SK-N-MC (cell line): ENCODE measurements at places on chromosomes 4 and X.
A peak's percentile ranks its signal among the peaks of the same experiment; 100 is the strongest.

DNA sequence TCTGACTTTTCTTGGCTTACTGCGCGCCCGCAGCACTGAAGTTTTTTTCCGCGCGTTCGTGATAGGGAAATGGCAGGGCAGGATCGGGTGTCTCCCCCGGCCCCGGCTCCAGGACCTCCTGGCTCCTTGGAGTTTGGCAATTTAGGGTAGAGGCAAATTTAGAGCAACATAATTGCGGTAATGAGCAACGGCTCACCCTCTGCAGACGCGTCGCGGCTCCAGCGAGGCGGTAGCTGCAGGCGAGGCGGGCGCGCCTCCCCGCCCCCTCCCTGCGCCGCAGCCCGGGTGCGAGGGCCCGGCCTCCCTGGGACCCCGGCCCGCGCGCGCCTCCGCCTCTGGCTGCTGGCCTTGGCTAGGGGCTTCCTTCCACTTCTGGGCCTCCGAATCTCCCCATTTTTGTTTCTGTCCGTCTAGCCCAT, 6.2 kb downstream of the MSX1 start:
- DNase-seq = no peak

GRCh38 chr4:128601991-128602695, 207.4 kb upstream of the JADE1 start:
- no peak for DNase-seq

GRCh38 chr4:112526061-112526460, 10.1 kb upstream of the NEUROG2 start:
- DNase-seq = no peak

DNA sequence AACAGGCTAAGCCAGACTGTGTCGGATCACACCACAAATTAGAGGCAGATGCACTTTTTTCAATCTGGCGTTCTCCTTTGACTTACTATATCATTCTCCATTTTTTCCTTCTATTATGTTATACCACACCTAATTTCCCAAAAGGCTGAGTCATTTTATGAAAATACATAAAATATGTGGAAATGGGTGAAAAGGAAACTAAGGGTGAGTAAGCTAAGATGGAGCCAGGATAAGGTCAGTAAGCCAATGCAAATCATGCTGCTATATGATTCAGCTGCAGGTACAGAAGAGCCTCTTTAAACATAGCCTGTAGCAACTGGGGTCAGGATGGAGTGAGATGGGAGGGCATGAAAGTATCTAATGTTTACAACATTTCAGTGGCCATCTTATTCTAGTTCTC, 94.0 kb upstream of the TEX13A start:
- DNase-seq = no peak

- DNase-seq = no peak
Observed at GRCh38 chr4:98946359-98946758, 17.4 kb upstream of the EIF4E start.

- DNase-seq = no peak
Observed at GRCh38 chr4:152476796-152477195, 59.1 kb downstream of the FBXW7 start.

- DNase-seq = no peak
Observed at GRCh38 chrX:118189000-118189399, 72.4 kb upstream of the KLHL13 start.

DNA sequence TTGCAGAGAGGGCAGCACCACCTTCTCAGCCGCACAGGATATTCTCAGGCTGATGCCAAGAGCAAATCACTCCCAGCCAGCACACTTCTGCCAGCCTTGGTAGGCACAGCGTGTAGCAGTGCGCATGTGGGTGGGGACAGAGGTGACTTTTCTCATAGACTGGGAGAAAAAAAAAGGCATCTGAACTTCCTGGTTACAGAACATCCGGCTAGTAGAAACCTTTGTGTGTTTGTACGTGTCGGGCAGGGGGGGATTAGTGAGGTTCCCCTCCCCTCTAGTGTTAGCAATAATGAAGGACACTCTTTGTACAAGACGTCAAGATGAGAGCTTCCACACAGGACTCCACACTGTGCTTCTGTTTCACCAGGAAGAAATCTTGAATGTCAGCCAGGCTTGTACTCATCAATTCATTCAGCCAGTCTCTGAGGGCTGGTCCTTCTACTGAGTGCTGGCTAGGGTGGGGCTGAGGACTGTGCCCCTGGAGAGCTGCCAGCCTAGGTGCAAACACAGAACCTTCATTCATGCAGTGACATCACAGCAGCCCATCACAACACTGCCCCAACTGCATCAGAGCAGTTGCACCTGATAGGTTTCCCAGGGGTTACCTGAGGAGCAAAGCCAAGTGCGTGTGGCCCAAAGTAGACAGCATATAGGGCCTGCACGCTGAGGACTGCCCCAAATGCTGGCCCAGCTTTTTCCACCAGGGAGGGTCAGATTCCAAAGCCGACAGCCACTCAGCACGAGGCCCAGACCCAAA, 34.7 kb downstream of the SLC25A5 start:
- DNase-seq = no peak

- DNase-seq = no peak
Observed at GRCh38 chr4:152564336-152564735, 28.4 kb upstream of the FBXW7 start.

GRCh38 chr4:47410271-47410670, 53.2 kb downstream of the COMMD8 start:
- no peak for DNase-seq

DNA sequence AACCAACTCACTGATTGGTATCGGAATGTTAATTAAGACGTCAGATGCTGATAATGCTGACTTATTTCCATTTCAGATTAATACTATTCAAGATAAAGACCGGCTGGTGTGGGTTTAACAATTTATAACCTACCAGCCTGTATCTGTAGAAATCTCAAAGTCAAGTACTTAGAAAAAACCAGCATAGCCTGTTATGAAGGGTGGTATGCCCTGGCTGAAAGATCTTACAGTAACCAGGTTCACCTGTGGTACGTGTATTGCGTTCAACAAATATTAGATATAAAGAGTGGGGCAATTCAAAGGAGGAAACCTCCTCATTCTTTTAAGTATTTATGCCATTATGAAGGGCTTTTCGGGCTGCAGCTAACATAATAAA, 240.8 kb upstream of the ANXA3 start:
- no peak for DNase-seq

- no peak for DNase-seq
Observed at GRCh38 chrX:70141373-70141772, 8.1 kb downstream of the IGBP1 start.

- DNase-seq = no peak
Observed at GRCh38 chr4:79207281-79207680, 118.6 kb downstream of the NAA11 start.

GRCh38 chr4:10172278-10172921, 55.8 kb upstream of the WDR1 start:
- no peak for DNase-seq

DNA sequence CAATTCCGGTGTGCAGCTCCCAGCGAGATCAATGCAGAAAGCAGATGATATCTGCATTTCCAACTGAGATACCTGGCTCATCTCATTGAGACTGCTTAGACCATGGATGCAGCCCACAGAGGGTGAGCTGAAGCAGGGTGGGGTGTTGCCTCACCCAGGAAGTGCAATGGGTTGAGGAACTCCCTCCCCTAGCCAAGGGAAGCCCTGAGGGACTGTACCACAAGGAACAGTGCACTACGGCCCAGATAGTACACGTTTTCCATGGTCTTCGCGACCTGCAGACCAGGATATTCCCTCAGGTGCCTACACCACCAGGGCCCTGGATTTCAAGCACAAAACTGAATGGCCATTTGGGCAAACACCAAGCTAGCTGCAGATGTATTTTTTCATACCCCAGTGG, 150.0 kb downstream of the TET2 start:
- DNase-seq = no peak

DNA sequence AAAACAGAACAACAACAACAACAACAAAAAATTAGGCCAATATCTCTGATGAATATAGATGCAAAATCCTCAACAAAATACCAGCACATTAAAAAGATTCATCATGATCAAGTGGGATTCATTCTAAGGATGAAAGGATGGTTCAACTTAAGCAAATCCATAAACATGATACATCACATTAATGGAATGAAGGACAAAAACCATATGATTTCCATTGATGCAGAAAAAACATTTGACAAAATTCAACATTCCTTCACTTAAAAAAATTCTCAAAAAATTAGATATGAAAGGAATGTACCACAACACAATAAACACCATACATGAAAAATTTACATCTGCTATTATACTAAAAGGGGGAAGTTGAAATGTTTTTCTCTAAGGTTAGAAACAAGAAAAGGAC, 103.3 kb downstream of the IL15 start:
- DNase-seq = no peak

GRCh38 chr4:152935631-152936445, at the start of gene FHDC1:
Gene FHDC1 (plus strand): TSS chr4:152936323. CDS start chr4:152943058, 6,735 bp downstream.
- no peak for DNase-seq

DNA sequence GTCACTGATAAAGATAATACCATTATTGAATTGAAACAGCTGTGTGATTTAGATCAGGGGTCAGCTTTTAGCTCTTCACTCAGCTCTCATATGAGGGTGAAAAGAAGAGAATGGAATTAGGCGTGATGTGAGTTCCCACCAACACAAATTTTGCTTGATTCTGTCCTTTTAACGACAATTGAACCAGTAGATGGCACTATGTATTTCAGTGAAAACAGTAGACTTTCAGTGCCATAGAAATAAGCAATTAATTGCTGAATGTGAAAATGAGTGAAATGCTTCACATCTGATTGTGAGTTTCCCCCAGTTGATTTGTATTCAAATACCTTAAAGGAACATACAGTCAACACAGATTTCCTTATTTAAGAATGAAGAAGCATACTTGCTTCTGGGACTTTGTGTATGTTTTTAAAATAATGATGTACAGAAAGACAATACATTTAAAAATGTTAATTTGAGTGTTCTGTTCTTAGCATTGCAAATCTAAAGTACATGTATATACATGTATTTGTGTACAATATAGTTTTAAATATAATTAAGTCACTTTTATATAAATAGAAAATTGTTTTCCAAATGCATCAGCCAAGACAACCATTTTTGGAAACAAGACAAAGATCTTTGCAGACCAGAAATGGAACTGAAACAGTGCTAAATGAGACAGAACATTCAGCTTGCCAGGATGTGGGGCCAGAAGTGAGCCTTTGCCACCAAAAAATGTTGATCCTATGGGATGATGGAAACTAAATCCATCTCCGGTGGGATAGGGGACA, 178.8 kb downstream of the SNCA start:
- DNase-seq = peak; percentile 16

DNA sequence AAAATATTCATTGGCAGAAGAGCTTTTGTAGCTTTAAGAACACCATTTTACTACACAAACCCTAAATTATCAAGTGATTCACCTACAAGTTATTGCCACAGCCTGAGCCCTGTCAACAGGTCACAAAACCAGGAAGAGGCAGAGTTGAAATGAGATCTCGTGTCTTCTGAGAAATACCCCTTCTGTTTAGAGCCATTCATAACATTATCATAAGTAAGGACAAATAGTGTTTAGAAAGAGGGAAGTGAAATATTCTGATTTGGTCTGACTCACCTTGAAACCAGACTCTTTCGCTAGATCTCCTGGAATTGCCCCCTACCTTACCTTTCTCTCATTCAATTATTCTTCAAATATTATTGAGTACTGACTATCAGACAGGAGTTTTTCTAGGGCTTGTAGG, 5.9 kb downstream of the ETDB start:
- DNase-seq = no peak

GRCh38 chr4:85778632-85779131, 303.7 kb downstream of the ARHGAP24 start:
- no peak for DNase-seq

DNA sequence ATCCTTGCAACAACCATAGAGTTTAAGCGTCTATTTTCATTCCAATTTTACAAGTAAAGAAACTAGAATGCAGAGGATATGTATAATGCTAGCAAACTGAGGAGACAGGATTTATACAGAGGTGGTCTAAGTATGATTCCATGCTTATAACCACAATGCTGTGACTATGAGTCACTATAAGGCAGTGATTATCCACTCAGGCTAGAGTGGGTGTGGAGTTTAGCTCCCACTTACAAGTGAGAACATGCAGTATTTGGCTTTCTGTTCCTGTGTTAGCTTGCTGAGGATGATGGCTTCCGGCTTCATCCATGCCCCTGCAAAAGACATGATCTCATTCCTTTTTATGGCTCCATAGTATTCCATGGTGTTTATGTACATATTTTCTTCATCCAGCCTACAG, 41.6 kb upstream of the EDA2R start:
- no peak for DNase-seq

GRCh38 chr4:104989371-104989770, 157.3 kb upstream of the TET2 start:
- no peak for DNase-seq

DNA sequence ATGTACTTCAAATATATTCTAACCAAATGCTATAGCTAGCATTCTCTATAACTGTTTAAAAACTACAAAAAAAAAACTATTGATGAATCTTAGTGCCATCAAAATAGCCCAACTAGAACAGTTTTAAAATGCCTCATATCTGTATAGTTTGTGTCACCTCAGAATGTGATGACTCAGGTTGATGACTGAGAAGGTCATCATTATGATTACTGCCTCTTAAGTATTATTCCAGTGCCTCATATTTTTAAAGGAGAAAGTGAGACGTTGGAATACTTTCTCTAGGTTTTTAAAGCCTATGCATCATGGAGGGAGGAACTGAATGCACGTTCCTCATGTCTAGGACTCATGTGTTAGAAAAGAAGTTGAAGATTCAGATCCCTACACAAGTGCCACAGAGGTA, 88.2 kb downstream of the TMA16 start:
- DNase-seq = no peak

- no peak for DNase-seq
Observed at GRCh38 chrX:7444967-7445366, 297.0 kb upstream of the PUDP start.

GRCh38 chr4:7126981-7127380, 59.1 kb upstream of the GRPEL1 start:
- no peak for DNase-seq

DNA sequence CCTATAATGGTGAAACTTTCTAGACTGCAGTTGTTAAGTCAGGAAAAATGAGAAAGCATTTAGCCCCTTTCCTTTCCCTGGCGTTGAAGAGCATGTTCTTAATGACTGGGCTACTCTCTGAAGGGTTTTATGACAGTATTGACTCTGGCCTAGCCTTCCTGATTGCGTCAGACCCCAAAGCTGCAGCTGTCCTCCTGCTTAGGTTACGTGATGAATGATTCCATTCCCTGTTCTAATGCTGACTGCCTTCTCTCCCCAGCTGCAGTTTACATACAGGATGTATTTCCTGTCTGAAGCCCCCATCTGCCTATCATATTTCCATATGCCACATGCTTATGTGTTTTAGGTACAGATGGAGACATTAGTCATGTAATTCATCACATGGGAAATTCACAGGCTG, 105.8 kb upstream of the EGFL6 start:
- no peak for DNase-seq
